C1 segment of cervical spinal cord (tissue), 14 donors: ENCODE measurements at places on chromosomes 5 and 9.

- DNase-seq = no peak
Measured at GRCh38 chr5:18850216-18850615, 1137.8 kb downstream of the CDH18 start.

DNA sequence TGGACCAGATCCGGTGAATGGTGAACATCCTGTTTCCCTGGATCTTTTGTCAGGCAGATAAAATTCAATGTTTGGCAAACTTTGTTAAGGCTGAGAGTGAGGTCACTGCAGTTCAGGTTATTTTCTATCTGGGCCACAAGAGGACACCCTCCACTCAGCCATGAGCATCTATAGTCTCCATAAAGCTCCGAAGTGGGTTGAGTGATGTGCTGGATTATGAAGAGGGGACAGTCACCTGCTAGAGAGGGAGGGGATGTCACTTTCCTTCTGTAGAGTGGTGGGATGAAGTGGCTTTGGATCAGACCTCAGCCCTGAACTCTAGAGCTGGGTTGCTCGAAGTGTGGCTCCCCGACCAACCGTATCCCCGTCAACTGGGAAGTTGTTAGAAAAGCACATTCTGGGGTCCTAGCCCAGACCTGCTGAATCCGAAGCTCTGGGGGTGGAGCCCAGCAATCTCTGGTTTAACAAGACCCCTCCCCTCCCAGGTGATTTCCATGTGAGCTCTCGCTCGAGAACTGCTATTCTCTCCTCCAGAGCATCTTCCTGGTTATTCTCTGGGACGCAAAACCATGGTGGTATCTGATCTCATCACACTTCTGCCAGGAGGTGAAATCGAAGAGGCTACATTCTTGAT is 31.8 kb upstream of the FGF1 start:
- no peak for DNase-seq

DNA sequence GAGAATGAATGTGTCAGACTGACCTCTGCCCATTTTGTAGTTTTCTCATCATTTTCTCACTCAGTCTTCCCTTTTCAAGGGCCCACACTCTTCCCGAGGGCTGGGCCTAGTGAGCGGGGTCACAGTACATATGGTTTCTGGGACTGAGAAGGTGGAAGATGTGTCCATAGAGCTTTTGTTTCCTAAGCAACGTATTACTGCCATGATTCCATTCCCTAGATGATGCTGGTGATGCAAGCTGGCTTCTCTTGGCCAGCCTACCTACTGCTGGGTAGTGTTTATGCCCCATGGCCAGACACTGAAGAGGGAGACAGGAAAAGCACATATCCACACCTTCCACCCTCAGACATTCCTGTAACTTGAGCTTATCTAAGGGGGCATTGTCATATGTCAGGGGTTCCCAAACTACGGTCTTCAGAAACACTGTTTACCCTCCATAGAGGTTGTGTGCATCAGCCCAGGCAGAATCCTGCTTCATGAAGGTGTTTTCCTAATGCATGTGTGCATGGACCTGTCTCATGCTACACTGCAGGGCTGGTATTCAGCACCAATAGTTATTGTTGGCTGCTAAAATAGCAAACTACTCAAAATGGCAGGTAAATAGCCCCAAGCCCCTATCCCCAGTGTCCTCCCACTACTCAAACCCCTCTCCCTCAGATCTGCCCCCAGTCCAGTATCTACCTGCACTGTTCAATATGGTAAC is 9.5 kb downstream of the IRF1 start:
- DNase-seq = no peak

DNA sequence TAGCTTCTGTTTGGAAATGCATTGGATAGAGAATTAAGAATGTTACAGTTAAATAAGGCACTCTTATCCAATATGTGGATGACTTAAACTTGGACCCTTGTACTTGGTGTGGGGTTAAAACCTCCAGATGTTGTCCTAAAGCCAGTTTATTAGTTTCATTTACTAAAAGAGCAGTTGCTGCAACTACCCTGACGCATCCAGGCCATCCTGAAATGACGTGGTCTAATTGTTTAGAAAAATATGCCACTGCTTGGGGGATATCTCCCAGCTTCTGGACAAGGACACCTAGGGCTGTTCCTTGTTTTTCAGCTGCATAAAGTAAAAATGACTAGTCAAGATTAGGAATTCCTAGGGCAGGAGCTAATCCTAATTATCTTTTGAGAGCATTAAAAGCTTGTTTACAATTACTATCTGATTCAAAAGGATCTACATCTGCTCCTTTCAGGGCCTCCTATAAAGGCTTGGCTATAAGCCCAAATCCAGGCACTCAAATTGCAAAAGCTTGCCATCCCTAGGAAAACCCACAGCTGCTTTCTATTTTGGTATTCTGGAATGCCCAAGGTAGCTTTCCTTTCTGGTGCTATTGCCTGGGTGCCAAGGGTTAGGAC is 45.7 kb upstream of the SLCO4C1 start:
- no peak for DNase-seq

GRCh38 chr5:29389993-29390392 is 1803.5 kb upstream of the CDH6 start:
- no peak for DNase-seq

DNA sequence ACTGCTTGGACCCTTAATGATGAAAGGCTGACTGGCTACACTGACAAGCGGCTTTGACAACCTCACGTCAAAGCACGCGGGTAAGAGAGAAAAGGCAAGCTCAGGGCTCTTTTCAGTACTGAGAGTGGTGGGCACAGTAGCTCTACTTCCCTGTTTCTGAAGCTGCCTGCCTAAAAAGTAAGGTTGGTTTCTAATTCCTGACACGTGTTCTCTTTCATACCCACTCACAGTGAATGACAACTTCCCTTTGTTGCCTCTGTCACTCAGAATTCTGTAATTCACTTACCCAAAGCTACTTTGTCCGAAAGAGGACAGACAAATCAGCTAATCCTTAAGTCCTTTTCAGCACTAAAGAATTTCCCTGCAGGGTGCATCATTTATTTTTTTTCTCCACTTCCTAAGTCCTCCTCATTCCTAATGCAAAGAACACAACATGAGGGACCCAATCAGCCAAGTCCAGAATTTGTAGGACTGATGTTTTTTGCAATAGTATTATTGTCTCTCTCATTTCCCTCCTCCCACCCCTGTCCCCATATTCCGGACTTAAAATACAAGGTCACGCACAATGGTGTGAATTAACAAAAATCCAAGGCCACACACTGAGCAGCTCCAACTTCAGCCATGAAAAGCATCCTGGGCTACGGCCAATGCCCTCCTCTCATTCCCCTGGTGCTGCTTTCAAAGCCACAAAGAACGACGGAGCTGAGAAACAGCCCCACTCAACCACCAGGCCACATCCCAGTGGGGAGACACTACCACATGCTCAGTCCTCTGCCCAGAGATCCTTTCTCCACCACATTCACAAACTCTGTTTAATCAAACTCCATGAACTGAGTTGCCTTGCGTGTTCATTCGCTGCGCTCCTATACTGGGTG is 221.0 kb downstream of the TSSK1B start:
- no peak for DNase-seq

DNA sequence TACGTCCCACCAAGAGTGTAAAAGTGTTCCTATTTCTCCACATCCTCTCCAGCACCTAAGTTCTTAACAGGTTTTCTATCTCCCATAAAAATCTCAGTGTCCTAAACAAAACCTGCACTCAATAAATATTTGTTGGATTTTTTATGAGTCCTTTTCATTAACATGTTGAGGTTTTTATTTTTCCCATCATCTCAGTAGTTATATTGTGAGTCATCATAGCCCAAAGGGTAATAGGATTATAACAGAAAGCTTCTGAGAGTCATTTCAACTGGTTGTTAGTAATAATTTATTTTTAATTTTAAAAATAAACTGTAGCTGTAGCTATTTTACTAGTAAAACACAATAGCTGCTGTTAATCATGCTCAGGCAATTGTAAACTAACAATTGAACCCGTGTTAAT is 331.6 kb upstream of the SLC30A5 start:
- DNase-seq = no peak

DNA sequence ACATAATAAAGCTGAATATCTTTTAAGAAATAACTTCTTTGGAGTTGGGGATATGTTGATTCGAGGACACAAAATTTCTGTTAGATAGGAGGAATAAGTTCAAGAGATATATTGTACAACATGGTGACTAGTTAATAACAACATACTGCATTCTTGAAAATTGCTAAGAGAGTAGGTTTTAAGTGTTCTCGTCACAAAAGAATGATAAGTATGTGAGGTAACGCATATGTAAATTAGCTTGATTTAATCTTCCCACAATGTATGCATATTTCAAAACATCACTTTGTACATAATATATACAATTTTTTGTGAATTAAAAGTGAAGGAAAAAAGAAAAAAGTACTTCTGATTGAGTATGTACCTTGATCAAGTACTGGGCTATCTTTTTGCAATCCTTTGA is 428.0 kb upstream of the TRPC7 start:
- DNase-seq = no peak

DNA sequence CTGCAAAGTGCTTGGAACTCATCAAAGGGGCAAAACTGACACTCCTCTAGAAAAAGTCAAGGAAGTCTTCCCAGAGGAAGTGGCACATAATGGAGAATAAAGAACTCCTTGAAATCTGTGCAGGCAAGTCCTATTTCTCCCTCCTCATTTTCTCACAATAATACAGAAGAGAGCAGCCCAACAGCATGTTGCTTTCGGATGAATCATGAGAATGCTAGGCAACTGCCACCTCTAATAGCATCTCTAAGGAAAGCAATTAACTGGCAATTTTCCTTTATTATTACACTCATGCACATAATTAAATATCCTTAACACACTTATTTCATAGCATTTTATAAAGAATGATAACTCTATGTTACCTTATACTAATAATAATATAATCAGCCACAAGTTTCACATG is 122.2 kb upstream of the PTGER4 start:
- DNase-seq = no peak

GRCh38 chr5:119016125-119016774 is 27.9 kb upstream of the DTWD2 start:
- no peak for DNase-seq

- no peak for DNase-seq
Measured at GRCh38 chr5:73648515-73648914, 22.5 kb downstream of the ARHGEF28 start.

- no peak for DNase-seq
Measured at GRCh38 chr5:168847511-168848073, 268.4 kb upstream of the PANK3 start.

DNA sequence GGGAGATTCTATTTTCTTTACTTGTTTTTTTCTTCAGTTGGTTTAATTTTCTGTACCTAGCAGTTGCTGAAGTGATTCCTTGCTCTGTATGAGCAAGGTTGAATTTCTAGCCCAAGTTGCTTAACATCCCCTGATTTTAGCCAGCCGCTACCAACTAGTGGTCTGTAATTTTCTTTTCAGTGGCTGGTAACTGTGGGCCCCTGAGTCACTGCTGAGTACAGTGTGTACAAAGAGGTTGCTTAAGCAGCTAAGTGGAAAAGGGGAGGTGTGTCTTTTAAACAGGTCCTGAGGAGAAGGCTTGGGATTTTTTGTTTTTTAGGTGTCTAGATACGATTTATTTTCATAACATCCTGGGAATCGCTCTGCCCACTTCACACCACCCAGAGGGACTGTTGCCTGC is 254.7 kb downstream of the NR3C1 start:
- no peak for DNase-seq

GRCh38 chr5:127294829-127295228 is 4.2 kb downstream of the MEGF10 start:
- no peak for DNase-seq

DNA sequence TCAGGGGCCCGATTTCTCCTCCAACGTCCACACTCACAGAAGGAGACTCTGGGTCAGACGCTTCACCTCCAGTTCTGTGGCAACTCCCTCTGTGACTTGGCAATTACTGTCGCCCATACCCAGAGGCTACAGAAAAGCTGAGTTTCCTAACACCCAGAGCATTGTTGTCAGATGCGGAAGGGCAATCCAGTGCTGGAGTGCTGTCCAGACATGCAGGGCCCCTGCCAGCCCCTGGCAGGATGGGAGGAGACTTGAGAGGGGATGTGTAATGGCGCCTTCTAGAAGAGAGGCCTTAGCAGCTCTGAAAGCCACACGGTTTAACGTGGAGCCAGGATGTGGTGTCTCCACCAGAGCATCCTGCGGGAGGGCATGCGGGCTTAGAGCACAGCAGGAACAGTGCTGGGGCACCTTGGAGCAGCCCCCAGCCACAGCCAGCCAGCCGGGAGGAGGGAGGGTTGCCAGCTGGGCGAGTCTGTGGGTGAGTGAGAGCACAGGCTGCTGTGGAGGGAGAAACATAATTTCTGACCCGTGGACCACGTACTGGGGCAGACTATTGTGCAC is 139.4 kb upstream of the IRX1 start:
- DNase-seq = no peak

- no peak for DNase-seq
Measured at GRCh38 chr9:116767219-116767618, 80.1 kb downstream of the TRIM32 start.

DNA sequence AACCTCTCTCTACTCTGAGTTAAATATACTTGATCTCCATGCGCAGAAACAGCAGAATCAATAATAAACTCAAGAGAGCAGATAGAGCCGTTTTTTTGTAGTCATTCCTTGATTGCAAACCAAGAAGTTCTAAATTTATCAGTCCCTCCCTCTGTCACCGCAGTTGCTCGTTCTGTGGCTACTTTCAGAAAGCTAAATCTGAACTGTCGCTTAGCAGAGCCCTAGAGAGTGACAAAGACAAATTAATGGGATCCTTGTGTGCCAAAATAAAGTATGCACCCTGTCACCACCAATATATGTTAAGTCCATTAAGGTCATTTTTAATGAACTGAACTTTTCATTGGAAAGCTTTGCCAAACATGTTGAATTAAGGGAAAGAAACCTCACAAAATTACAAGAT is 218.3 kb downstream of the ADAMTSL1 start:
- no peak for DNase-seq

DNA sequence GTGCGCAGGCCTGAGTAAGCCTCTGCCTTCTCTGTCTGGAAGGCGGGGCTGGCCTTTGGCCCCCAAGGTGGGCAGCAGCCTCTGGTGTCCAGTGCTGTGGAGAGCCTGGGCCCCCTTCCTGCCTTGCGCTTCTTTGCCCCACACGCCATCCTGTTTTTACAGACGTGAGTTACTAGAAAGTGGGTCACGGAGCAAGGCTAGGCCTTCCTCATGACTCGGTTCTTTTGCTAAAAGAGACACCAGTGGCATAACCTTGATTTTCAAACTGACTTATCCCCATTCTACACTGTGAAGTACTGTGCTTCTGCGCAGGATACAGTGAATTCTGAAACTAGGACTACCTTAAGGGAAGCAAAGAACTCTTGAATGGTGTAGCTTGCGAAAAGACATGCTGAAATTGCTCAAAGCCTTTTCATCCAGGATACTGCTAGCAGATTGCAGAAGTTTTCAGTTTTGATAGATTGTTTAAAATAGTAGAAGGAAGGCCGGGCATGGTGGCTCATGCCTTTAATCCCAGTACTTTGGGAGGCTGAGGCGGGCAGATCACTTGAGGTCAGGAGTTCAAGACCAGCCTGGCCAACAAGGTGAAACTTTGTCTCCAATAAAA is 7.2 kb downstream of the ROPN1L start:
- no peak for DNase-seq

- DNase-seq = no peak
Measured at GRCh38 chr9:108316066-108316465, 539.7 kb downstream of the ACTL7B start.

GRCh38 chr9:134546246-134546731 is 95.3 kb upstream of the COL5A1 start:
- DNase-seq = no peak

- DNase-seq = no peak
Measured at GRCh38 chr9:17795744-17796143, 216.9 kb downstream of the SH3GL2 start.

- no peak for DNase-seq
Measured at GRCh38 chr9:101893661-101894646, 155.5 kb upstream of the GRIN3A start.

GRCh38 chr9:110389148-110389750 is 51.6 kb upstream of the TXNDC8 start:
- no peak for DNase-seq

GRCh38 chr5:147956064-147956841 is 49.9 kb upstream of the C5orf46 start:
- no peak for DNase-seq
